Upper lobe of left lung (tissue), 6 donors: ENCODE measurements at places on chromosomes 11 and 22. TPM values are rescaled to one million over a fixed set of nuclear protein-coding genes. Genes with fewer than 3 reads are reported as not detected.

DGAT2 gene
- total RNA-seq: 17.3 TPM

CDC42BPG gene
- 62.4 TPM for total RNA-seq

UBQLN3 gene
- total RNA-seq: 1.0 TPM

- no peak for DNase-seq
- no peaks in the 10 kb centered on the region for H3K36me3 ChIP-seq
Observed at GRCh38 chr11:109795234-109795633, 298.0 kb upstream of the ZC3H12C start.

DNA sequence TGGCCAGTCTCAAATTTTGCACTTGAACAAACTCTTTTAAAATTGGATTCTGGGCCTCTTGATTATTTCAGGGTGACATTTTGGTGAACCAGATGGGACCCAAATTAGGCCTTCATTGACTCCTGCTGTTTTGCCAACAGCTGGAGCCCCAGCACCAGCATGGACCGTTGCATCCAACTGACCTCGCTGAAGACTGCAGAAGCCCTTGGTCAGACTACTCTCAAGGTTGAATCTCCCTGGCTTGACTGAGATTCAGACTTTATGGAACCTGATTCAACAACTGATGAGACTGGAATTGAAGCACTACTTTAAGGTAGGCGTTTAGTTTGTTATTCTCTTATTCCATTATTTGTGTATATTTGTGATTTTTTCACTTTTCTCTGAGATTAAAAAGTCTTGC, 41.7 kb downstream of the NARS2 start:
- H3K4me3 ChIP-seq: no peak overlapping the region
- H3K27me3 ChIP-seq: no peaks in the 10 kb centered on the region
- H3K36me3 ChIP-seq: no peaks in the 10 kb centered on the region
- no peaks in the 10 kb centered on the region for H3K4me1 ChIP-seq
- DNase-seq: no peak

DNA sequence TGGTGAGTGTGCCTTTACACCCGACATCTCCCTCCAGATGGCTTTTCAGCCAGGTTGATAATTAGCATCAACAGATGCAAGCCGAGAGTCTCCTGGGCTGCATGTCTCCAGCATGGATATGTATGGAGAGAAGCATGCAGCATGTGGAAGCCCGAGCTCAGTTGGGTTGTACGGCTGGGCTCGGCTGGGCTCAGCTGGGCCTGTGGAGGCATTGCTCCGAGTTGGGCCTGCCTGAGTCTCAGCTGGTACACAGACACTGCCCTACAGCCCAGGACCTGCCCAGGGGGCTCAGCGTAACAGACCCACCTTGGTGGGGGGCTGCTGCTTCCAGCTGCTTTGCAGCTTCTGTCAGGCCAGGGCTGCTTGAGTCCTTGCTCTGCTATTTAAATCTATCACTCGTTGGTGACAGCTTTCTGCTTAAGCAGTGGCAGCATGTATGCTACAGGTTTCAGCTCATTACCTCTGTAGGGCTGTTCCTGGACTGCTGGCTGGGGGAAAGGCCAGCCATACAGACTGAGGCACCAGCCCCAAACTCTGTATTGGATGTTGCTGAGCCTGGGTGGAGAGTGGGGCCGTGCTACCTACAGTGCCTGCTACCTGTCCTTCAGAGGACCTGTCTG, 115.5 kb downstream of the TEAD1 start:
- H3K36me3 ChIP-seq: no peaks in the 10 kb centered on the region
- H3K27me3 ChIP-seq: no peaks in the 10 kb centered on the region
- no peak overlapping the region for H3K4me3 ChIP-seq

DNA sequence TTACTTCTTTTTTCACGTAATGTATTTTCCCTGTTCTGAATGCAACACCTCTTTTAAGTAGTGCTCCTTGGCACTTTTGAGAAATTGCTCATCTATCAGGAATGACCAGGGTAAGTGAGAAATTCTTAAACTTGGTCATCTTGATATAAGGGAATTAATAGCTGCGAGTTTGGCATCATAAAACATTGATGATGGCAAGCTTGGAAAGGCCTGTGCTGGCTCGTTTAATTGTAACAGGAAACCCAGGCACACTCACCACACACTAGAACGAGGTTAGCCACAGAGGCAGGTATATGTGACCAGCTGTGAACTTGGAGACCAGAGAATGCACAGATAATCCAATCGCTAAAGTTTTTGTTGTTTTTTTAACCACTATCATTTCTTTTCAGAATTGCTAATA, 24.3 kb downstream of the FAM118A start:
- H3K4me1 ChIP-seq: peaks cover 13% of the 10 kb centered on the region
- no peak overlapping the region for H3K27ac ChIP-seq
- H3K4me3 ChIP-seq: no peak overlapping the region
- DNase-seq: no peak

- no peaks in the 10 kb centered on the region for H3K27me3 ChIP-seq
- H3K4me3 ChIP-seq: no peak overlapping the region
- H3K4me1 ChIP-seq: peaks cover under 1% of the 10 kb centered on the region
- no peak overlapping the region for H3K27ac ChIP-seq
- DNase-seq: no peak
Observed at GRCh38 chr11:61341706-61342105, 8.7 kb downstream of the TKFC start.
